ENCODE measurements at places on chromosomes 2 and 18. TPM values are rescaled to one million over a fixed set of nuclear protein-coding genes. Genes with fewer than 3 reads are reported as not detected.

CFAP65 gene
- 0.67 TPM for total RNA-seq

GKN2 gene
- total RNA-seq = not detected

COL5A2 gene
- 4.5 TPM for total RNA-seq

CENPA gene
- total RNA-seq = 10.7 TPM

EPHA4 gene
- 40.3 TPM for total RNA-seq

MDH1B gene
- 2.8 TPM for total RNA-seq

NEUROD1 gene
- 33.3 TPM for total RNA-seq

DNA sequence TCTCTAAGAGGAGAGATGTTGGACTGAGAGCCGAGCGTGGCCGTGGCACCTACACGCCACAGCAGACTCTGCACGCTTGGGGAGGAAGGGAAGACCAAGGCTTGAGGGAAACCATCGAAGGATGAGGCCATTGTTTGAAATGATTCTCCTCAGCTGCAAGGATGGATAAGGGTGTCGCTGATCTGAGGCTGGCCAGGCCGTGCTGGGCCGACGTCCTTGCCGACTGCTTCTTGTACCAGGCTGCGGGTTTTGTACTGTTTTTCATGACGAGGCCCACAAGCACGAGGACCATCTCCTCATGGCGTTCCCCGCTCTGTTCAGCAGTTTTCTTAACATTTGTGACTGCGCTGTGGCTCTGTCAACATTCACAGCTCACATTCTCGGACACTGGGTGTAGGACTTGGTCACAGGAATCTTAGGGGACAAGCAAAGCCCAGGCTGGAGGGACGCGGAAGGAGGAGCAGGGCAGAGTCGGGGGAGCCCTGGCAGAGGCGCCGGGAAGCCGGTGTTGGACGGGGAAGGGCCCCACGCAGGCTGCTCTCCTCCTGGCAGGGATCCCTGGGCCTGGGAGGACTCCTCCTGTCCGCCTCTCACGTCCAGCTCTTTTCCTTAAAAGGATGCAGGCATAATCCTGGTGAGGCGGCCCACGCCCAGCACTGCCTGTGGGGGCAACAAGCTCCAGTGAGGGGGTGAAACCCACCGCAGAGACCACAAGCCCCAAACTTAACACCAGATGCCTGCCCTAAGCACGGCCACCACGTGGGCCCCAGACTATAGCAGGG, 259.0 kb upstream of the SALL3 start:
- no peak overlapping the region for H3K27ac ChIP-seq
- no peaks in the 10 kb centered on the region for H3K4me1 ChIP-seq
- H3K36me3 ChIP-seq = no peaks in the 10 kb centered on the region
- H3K4me3 ChIP-seq = no peak overlapping the region
- peaks cover 46% of the 10 kb centered on the region for H3K27me3 ChIP-seq

DNA sequence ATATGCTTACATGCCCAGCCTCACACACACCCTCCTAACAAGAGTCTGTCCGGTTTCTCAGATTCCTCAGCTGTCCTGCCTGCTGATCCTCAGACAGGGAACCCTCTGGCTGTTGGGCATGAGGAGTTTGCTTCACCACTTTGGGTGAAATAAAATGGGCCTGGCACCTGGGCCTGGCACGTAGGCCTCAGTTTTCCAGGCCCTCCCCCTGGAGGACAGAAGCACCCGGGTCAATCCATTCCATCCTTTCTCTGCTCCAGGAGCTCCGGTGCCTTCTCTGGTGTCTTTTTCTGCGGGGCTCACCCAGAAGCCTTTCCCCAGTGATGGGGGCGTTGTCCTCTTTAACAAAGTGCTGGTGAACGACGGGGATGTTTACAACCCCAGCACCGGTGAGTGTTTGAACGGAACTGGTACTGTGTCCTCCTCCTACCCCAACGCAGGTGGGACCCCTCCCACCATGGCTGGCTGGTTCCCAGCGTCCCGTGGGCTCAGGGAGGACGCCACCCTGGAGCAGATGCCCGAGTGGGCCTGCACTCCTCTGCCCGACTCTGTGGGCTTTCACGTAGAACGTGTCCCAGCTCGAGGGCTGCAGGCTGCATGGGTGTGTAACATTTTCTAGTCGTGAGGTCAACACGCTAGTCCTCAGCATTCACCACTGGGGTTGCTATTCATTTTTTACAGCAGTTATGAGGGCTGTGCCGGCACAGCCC, 62.8 kb downstream of the EMILIN2 start:
- H3K4me3 ChIP-seq = no peak overlapping the region
- H3K27me3 ChIP-seq = no peaks in the 10 kb centered on the region
- no peak for DNase-seq
- no peak overlapping the region for H3K27ac ChIP-seq

DNA sequence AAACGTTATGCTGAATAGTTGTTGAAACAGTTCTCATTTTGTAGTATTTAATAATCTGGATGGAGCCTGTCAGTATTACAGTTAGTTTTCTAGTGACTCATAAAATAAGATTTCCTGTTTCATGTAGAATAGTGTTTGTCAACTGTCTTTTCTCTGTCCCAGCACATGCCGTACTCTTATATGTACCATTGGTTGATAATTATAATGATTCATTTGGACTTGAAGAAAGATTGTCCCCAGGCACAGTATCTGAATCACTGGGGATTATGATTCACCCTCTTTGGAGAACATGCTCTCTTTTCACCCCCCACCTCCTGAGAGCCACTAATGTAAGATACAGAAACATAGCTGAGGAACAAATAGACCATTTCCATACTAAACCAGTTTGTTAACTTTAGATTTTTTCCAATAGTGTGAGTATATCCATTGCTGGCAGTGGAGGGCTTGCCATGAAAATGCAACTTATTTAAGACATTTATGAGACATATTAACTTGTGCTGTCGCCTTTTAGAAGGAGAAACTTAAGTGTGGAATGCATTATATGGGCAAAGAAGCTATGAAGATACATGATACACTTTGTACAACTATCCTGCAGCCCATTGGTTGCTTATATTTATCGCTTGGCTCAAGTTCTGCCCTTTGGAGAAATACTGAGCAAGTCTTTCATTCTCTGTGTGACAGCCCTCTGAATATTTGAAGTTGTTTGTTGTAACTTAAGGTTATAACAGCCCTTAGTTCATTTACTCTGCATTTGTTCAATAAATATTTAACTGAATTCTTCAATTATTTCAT, 12.4 kb downstream of the COPS8 start:
- no peak overlapping the region for H3K27ac ChIP-seq
- no peaks in the 10 kb centered on the region for H3K27me3 ChIP-seq
- H3K4me3 ChIP-seq = no peak overlapping the region

- no peak overlapping the region for H3K27ac ChIP-seq
- H3K4me3 ChIP-seq = no peak overlapping the region
- no peaks in the 10 kb centered on the region for H3K36me3 ChIP-seq
- no peak for DNase-seq
- no peaks in the 10 kb centered on the region for H3K27me3 ChIP-seq
- H3K4me1 ChIP-seq = peaks cover 3% of the 10 kb centered on the region
Observed at GRCh38 chr18:46042571-46043123, 29.4 kb downstream of the PSTPIP2 start.

GRCh38 chr2:36512705-36513104, 85.3 kb downstream of the FEZ2 start:
- peak overlapping the region; percentile 62 for H3K27ac ChIP-seq
- H3K27me3 ChIP-seq = no peaks in the 10 kb centered on the region
- H3K36me3 ChIP-seq = peaks cover 19% of the 10 kb centered on the region
- H3K4me3 ChIP-seq = no peak overlapping the region
- H3K4me1 ChIP-seq = peaks cover 13% of the 10 kb centered on the region

DNA sequence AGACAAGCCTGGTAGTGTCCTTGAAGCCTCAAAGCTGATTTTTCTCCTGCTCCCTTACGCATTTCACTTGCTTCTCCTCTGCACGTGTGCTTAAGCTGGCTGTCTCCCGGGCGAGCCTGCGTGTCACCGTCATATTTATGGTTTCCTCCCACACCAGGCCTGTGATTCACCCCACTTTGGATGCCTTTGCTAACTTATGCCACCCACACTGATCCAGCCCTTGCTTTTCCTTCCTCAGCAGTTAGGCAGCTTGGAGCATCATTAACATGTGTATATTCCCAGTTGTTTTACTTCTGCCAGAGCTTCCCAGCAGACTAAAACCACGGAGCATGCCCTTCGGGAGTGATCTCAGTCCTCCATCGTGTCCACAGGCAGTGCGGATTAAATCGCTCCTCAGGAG, 2.2 kb downstream of the ST3GAL5 start:
- peaks cover 5% of the 10 kb centered on the region for H3K27me3 ChIP-seq
- peaks cover 13% of the 10 kb centered on the region for H3K36me3 ChIP-seq
- peak overlapping the region; percentile 82 for H3K4me3 ChIP-seq
- DNase-seq = no peak

- peaks cover 3% of the 10 kb centered on the region for H3K27me3 ChIP-seq
- H3K36me3 ChIP-seq = no peaks in the 10 kb centered on the region
- H3K27ac ChIP-seq = no peak overlapping the region
- H3K4me1 ChIP-seq = peaks cover 12% of the 10 kb centered on the region
Observed at GRCh38 chr2:30686000-30686399, 121.2 kb downstream of the CAPN13 start.

- H3K4me1 ChIP-seq = peaks cover 2% of the 10 kb centered on the region
- no peaks in the 10 kb centered on the region for H3K36me3 ChIP-seq
- H3K27me3 ChIP-seq = no peaks in the 10 kb centered on the region
- DNase-seq = no peak
- H3K4me3 ChIP-seq = no peak overlapping the region
Observed at GRCh38 chr18:39796393-39796792, 2158.6 kb upstream of the PIK3C3 start.

- H3K27me3 ChIP-seq = no peaks in the 10 kb centered on the region
- H3K36me3 ChIP-seq = no peaks in the 10 kb centered on the region
- H3K27ac ChIP-seq = no peak overlapping the region
- H3K4me3 ChIP-seq = no peak overlapping the region
- no peak for DNase-seq
Observed at GRCh38 chr2:156908825-156909224, 348.7 kb upstream of the GALNT5 start.

DNA sequence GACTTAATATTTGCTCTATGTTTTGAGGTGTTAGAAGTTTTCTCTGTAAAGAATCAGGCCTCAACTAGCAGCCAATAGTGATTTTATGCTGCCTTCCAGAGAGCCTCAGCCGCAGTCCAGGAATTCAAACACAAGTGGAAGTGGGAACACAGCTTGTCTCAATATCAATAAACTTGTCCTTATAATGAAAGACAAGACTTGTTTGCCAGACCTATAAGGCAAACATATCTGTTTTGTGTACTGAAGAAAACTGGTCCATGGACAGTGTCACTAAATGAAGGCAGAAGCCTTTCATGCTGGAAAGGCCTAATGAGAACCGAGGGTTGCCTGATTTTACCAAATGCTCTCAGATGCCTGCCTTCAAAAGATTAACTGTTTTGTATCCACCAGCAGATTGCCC, 182.2 kb downstream of the EPHA4 start:
- no peak overlapping the region for H3K27ac ChIP-seq
- peaks cover 11% of the 10 kb centered on the region for H3K4me1 ChIP-seq

DNA sequence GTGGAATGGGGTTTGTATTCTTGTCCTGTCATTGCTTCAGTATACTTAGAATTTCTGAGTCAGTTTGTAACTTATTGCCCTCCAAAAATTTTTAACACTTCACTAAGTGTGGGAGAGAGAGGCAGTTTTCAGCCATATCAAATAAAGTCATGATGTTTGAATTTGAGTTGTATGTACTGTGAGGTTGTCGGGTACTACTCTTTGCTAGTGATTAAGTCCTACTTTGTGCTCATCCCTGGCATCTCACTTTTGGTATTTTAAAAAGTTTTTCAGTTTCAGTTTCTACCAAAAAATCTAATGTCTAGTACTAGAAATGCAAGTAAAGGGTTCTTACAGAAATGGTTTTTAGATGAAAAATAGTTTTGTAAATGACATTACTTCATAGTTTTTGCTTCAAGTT, 40.7 kb downstream of the EIF5B start:
- peaks cover 44% of the 10 kb centered on the region for H3K36me3 ChIP-seq
- no peaks in the 10 kb centered on the region for H3K27me3 ChIP-seq
- H3K4me3 ChIP-seq = no peak overlapping the region
- no peak for DNase-seq
- H3K27ac ChIP-seq = no peak overlapping the region

- no peak for DNase-seq
- H3K4me3 ChIP-seq = no peak overlapping the region
- H3K27ac ChIP-seq = no peak overlapping the region
- H3K4me1 ChIP-seq = peaks cover 3% of the 10 kb centered on the region
- H3K36me3 ChIP-seq = peaks cover 32% of the 10 kb centered on the region
Observed at GRCh38 chr2:6967301-6967700, 50.1 kb downstream of the RNF144A start.

DNA sequence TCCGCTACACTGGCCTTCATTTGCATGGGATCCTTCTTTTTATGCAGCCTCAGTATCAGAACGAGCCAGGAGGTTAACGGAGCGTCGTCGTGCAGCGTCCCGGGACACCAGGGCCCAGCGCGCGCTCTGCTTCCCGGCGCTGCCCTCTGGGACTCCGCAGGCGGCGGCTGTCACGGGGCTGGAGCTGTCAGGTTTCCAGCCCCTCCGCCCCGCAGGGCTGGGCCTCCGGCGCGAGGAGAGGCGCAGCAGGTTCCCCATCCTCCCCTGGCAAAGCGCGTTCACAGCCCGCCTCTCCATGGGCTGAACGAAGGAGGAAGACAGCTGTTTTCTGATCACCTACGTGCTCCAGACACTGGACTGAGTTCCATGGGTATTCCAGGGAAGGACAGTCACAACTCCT, 12.5 kb upstream of the PAX8 start:
- H3K4me1 ChIP-seq = peaks cover 12% of the 10 kb centered on the region
- H3K27me3 ChIP-seq = peaks cover 85% of the 10 kb centered on the region
- no peaks in the 10 kb centered on the region for H3K36me3 ChIP-seq
- DNase-seq = no peak
- H3K27ac ChIP-seq = no peak overlapping the region

DNA sequence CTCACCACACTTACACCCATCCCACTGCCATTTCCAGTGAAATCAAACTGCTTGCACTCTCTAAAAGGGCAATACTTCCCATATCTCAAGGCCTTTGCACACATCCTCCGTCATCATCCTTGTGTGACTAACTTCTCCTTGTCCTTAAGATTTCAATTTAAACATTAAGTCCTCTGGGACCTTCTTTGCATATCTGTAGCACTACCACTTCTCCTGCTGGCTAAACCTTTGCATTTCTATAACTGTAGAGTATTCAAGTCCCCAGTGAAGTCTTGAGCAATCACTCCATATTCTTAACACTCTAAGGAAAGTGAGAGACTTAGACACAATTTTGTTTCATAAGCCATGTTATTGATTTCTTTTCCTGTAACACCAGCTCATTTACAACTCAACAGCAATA, 136.8 kb upstream of the EPHA4 start:
- H3K4me1 ChIP-seq = no peaks in the 10 kb centered on the region
- DNase-seq = no peak
- H3K27ac ChIP-seq = no peak overlapping the region
- H3K36me3 ChIP-seq = no peaks in the 10 kb centered on the region
- no peak overlapping the region for H3K4me3 ChIP-seq

Measured in progenitor cell of endocrine pancreas (in vitro differentiated cells).